ENCODE measurements at places on chromosomes 2 and 18.
A peak's percentile ranks its signal among the peaks of the same experiment; 100 is the strongest.

- no peak for DNase-seq
Observed at GRCh38 chr2:151138507-151138906, 123.2 kb downstream of the RBM43 start.

DNA sequence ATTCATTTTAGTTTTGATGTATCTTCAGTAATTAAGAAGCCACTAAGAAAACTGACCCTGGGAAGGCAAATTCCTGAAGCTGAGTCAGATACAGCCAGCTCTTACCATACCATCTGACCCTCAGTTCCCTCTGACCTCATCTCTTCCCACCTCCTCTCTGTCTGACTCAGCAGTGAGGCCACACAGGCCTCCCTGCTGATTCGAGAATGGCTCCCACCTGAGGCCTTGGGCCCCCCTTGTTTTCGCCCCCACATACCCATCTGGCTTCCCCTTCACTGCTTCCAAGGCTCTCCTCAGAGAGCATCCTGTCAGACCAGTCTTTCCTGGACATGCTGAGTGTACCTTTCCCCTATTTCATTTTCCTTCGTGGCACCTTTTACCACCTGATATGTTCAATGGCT is 71.0 kb upstream of the CYP1B1 start:
- peak; percentile 90 for DNase-seq

DNA sequence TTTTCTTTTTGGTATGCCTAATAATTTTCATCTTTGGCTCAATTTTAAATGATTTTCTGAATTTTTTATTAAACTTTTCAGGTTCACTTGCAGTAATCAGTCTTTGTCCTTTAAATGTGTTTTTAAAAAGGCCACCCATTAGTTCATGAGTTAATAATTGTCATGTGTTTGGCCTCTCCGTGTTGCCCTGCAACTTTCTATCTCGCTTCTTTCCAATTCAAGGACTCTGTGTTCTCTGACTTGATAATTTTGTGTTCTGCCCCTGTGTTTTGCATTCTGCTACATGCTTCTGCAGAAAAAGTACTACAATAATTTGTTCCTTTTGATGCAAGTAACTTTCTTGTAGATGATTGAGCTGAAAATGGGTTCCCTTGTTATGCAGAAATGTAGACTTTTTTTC is 921.4 kb upstream of the LRATD1 start:
- DNase-seq, result no peak

DNA sequence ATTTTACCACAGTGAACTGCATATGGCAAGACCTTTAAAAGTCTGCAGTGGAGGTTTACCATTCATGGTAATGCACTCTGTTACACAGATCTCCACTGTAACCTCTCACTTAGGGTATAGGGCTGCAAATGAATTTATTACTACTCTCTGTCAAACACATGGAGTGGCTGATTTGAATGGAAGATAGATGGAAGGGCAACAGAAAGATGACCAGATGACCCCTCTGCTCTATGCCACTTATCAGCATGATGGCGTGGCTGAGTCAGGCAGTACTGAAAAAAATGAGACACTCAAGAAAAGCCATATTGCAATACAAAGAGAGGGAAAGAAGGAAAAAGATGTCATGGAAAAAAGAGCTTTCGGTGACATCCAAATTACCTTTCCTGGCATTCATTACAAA is 72.3 kb downstream of the ABCA12 start:
- no peak for DNase-seq

DNA sequence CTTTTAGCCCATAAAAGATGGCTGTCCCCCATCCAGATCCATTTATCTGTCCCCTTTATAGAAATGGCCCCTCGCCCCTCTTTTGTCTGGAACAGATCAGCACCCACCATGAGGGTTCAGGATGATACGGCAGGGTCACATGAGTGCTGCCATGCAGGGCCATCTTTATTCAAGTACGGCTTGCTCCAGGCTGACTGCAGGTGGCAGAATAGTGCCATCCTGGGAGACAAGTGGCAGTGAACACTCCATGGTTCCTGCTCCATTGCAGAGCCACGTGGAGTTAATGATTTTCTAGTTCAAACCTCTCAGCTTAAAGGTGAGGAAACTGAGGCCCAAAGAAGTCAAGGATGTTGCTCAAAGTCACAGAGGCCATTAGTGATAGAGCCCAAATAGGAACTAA is 180.6 kb downstream of the CLIP4 start:
- no peak for DNase-seq

GRCh38 chr2:64054161-64054915 is 35.1 kb upstream of the VPS54 start:
- no peak for DNase-seq

GRCh38 chr2:229660391-229660790 is 54.0 kb downstream of the DNER start:
- no peak for DNase-seq

DNA sequence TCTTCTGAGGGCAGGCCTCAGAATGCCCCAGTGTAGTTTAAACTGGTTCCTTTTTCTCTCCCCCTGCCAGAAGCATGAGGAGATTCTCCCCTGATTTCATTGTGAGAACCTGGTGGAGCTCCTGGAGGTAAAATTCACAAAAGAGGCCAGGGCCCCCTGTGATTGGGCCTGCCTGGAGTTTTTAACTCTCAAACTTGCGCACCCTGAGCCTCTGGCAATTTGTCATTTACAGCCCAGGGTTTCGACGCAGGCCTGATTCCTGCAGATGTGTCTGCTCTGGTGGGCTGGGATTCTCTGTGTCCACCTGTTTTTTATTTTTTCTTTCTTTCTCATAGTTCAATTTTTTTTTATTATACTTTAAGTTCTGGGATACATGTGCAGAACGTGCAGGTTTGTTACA is 157.9 kb downstream of the ASB1 start:
- no peak for DNase-seq

- DNase-seq, result no peak
Observed at GRCh38 chr2:196934672-196935071, 8.2 kb upstream of the PGAP1 start.

DNA sequence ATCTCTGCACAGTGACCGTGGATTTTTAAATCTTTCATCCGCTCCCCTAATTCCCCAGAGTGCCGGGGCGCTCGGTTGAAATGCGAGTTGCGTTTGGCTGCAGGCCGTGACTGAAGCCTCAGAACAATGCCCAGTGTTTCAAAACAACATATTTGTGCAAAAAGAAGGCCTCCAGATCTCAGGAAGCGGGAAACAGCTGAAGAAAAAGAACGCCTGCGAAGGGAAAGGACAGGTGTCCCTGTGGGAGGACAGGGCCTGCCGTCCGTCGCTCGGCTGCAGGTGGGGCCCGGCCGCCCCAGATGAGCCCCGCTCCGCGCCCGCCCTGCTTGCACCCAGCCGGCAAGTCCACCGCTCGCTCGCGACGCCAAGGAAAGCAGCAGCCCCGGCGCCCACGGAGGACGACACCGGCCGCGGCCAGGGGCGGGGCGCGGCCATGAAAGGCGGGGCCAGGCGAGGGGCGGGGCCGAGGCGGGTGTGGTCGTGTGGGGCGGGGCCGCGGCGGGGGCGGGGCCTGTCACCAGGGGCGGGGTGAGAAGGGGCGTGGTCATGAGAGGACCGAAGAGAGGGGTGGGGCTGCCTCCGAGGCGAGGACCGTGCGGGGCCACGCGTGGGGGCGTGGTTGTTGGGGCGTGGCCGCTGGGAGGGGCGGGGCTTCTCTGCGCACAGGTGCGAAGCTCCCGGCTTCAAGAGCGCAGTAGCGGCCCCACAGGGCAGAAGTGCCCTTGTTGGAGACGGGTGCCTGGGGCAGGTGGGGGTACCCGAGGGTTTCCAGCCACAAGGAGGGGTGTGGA is 17.6 kb upstream of the BOK start:
- no peak for DNase-seq

- no peak for DNase-seq
Observed at GRCh38 chr18:68734308-68734707, 19.4 kb upstream of the TMX3 start.

- no peak for DNase-seq
Observed at GRCh38 chr2:135839713-135840112, 2.7 kb upstream of the LCT start.

DNA sequence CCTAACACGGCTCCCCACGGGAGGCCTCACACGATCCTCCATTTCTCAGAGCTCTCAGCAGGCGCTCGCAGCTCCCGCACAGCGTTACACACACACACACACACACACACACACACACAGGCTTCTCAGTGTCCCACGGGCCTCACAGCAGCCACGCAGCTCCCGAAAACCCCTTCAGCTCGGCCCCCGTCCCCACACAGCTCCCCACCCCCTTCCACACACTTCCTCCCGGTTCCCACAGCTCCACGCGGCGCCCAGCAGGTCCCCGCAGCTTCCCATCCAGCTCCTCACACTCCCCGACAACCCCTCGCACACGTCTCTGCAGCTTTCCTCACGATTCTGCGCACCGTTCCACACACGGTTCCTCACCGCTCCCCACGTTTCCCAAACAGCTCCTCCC is 41.6 kb downstream of the KIF1A start:
- DNase-seq, result no peak

DNA sequence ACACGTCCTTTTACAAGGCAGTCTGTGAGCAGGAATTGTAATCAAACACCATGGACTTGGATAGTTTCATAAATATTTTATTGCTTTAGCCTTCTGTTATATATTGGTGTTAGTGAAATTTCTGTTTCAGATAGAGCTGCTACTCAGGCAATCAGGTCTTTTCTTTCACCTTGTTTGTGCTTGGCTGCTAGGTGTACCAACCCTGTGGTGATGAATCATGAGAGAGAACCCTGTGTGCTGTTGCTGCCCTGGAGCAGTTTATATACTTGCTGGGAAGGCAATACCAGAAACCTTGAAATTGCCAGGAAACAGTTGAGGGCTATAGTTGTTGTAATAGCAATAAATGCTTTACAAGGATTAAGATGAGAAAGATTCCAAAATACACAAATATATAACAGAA is 84.5 kb downstream of the FSHR start:
- no peak for DNase-seq

DNA sequence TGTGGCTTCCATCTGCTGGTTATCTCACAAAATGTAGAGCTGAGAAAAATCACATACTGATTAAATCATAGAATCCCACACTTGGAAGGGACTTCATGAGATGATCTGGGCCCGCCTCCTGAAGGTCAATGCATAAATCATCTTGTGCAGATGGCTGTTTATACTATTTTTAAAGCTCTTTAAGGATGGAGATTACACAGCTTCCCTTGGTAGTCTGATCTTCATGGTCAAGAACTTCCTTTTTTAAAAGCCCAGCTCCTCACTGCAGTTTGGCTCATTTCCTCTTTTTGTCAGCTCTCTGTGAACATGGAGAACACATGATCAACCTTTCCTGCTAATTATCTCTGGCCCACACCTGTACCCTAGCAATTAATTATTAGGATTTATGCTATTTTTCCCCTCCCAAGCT is 25.9 kb downstream of the GCG start:
- peak; percentile 41 for DNase-seq

DNA sequence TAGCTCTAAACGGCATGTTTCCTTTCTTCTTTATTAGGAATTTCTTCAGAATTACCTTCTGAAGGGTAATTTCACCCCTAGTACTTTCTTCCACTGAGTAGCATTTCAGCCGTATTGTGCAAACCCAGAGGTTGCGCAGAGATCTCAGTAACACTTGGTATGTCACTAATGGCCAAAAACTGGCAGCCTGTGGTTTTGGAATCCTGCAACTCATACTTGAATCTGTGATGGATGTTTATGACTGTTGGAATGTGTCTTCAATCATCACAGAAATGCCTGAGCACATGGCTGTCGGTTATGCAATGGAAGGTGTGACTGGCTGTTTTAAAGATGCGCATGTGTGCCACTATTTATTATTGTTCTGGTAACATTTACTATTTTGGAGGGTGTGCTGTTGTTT is 100.0 kb downstream of the COLEC12 start:
- no peak for DNase-seq

DNA sequence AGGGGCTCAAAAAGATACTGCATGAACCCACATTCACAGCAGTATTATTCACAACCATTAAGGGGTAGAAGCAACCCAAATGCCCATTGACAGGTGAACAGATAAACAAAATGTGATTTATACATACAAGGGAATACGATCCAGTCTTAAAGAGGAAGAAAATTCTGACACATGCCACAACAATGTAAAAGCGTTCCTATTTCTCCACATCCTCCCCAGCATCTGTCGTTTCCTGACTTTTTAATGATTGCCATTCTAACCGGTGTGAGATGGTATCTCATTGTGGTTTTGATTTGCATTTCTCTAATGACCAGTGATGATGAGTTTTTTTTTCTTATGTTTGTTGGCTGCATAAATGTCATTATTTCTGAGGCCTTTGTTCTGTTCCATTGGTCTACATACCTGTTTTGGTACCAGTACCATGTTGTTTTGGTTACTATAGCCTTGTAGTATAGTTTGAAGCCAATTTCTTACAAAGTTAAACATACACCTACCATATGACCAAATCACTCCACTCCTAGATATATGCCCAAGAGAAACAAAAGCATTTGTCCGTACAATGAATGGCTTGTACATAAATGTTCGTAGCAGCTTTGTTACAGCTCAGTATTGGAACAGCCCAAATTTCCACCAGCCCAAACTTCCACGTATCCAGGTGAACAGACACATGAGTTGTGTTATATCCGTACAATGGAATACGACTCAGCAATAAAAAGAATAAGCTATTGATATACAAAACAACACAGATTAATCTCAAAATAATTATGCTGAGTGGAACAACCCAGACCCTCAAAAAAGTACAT is 85.1 kb downstream of the TMEM131 start:
- DNase-seq, result no peak

- peak; percentile 23 for DNase-seq
Observed at GRCh38 chr2:69946351-69947324, 14.8 kb downstream of the ASPRV1 start.

GRCh38 chr2:54966165-54966832 is 84.0 kb downstream of the RTN4 start:
- DNase-seq, result peak; percentile 42

DNA sequence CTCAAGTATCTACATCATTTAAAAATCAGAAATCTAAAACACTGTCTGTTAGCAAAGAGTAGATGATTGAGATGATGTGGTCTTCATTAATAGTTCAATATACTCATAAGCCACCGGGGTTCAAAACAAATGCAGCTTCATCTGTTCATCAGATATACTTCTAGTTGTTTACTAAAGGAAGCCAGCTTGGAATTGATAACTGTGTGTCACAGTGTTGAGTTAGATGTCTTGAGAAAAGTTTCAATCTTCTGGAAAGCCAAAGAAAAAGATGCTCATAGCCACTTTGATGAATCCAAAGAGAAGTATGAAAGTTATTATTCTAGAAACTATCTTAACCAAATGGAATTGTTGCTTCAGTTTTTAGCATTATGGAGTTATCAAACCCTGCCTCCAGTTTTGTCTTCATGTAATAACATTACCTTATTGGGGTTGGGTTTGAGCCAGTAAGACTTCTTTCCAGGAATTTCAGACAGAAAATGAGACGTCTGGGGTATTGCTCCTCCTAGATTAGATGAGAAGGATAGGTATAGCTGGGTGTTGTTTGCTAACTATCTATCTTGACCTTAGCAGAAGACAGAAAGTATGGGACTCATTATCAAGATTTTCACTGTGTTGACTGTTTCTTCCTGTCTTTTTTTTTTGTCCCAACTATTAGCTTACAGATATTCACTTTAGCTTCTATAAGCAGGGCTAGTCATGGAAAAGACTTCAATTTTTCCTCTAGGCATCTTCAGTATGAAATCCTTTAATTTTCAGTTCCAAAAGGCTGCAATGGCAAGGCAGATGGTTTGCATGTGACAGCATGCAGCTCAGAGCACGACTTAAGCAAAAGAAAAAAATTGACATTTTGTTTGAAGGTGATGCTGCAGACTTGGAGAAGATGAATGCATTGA is 66.5 kb downstream of the LNPK start:
- DNase-seq, result no peak
